Fibroblast of skin of right quadriceps (primary cell): ENCODE measurements at places on chromosomes 12 and 14.

- DNase-seq, result no peak
Measured at GRCh38 chr14:65321370-65321875, 91.1 kb upstream of the FUT8 start.

DNA sequence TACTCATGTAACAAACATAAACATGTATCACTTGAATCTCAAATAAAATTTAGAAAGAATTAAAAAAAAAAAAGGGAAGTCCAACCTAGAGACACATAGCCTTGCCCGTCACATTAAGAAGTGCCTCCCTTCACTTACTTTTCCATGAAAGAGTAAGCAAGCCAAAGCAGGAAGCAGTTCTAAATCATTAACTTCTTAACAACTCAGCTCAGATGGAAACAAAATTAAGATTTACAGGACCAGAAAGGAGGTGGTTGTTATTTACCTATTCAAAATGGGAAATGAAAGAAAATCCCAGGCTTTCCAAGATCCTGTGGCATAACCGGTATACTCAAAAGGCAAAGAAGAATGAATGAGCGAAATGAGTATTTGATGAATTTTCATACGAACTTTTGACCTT lies 258.6 kb upstream of the DCN start:
- DNase-seq, result no peak

DNA sequence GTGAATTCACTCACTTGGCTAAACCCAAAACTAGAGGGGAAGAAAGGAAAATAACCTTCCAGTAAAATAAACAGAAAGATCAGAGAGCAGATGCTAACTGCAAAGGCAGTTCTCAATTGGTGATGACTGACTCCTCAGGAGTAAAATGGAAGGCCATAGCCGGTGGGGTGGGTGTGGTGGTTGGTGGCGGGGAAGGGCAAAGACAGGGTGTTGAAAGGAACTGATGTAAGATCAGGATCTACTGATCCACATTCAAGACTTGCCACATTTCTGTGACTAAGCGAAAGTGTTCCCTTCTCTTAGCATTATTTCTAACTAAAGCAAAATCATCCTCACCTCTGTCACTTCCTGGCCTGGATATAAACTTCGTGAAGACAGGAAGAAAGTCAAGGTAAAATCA lies 26.3 kb upstream of the TC2N start:
- DNase-seq, result no peak

- peak; percentile 57 for DNase-seq
Measured at GRCh38 chr12:15996254-15996653, 85.1 kb downstream of the DERA start.
